Activated CD8-positive, alpha-beta memory T cell treated with anti-CD3 and anti-CD28 coated beads for 1 hour (primary cell): ENCODE measurements at places on chromosomes 12 and 14.

DNA sequence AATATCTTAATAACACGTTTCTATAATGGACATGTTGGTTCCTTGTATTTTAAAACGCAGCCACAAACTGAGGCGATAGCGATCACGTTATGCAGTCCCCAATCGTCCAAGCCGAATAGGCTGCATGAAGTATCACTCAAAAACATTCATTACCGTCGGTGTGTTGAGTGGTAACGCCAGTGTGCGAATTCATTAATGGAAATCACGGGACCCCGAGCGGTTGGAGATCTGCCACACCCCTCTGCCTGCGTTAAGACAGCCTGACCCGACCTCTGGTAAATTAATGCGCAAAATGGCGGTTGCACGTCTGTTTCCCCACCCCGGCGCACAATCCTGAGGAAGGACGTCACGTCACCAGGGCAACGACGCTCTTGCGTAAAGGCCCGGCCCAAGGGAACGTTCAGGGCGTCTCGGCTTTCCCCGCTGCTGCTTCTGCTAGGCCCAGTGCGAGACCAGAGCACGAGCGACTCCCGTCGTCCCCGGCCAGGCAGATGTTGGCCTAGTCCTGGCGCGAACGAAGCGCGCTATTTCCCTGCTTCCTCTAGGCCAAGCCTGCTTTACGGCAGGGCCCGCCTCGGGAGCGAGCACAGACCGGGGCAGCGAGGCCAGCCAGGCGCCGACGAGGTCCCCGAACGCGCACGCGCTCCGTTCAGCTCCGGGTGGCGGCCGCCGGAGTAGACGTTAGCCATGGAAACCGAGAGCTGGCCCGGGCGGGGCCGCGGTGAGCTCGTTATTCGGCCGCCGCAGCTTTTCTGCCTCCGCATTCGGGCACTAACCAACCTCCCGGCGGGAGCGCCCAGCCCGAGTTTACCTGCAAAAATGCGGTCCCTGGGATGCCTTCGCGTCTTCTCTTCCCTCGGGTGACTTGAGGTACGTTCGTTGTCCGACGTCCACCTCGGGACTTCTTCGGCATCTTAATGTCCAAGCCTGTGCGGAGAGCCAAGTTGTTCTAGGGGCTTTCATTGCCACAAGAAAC, at the start of gene PCNX4:
Gene PCNX4, plus strand, starts transcription at position 374 of the 976 bp plus-strand sequence. CDS start 15,716 bp downstream, outside the sequence.
- DNase-seq, result peak; percentile 88

- DNase-seq, result no peak
Measured at GRCh38 chr14:100731846-100732765, 5.4 kb downstream of the DLK1 start.

DNA sequence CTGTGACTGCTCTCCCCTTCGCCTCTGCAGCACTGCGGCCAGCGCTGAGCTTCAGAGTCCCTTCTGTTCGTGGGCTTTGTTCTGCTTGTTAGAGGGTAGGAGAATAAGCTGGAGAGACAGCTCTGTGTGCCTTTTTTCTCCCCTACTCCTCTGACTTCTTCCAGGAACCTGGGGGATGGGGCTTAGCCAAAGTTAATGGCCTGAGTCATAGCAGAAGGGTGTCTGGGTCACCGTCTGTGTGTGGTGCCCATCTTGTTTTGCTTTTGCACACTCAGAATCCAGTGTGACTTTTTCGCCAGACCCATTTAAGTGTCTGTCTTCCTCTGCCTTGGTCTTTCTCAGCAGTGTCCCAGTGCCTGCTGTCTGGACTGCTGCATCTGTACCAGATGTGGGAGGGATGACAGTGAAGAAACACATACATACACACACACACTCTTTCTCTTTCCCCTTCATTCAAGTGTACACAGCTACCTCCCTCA, 3.0 kb downstream of the KIF5A start:
- no peak for DNase-seq

DNA sequence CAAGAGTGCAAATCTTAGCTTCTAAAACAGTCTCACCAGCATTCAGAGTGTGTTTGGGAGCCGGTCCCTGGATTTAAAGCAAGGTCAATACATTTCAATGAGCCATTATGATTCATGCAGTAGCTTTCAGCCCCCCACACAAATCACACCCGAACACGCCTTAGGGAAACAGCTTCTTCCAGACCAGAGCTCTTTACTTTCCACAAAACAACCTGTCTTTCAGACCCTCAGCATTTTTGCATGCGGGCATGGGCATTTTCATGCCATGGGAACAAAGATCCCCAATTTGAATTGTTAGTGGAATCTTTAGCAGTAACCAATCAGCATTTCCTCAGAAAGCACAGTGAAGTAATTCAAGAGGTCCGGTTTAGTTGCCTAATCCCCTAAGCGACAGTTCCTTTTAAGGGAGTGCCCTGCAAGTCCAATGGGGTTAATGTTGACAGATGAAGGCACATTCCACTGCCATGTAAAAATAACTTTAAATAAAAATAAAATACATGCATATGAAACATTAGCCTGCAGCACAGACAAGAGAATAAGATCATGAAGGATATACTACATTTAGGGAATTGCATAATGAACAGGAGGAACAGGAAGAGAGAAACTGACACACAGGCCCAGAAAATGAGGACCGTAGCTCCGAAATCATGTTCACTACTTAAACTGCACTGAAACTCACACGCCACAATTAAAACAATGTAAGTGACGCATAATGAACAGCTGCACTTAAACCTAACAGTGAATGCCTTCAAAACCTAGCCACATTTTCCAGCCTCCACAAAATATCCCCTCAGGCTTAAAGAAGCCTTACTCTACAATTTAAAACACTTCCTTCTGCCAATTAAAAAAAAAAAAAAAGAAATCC, 4.0 kb downstream of the VPS37B start:
- no peak for DNase-seq

DNA sequence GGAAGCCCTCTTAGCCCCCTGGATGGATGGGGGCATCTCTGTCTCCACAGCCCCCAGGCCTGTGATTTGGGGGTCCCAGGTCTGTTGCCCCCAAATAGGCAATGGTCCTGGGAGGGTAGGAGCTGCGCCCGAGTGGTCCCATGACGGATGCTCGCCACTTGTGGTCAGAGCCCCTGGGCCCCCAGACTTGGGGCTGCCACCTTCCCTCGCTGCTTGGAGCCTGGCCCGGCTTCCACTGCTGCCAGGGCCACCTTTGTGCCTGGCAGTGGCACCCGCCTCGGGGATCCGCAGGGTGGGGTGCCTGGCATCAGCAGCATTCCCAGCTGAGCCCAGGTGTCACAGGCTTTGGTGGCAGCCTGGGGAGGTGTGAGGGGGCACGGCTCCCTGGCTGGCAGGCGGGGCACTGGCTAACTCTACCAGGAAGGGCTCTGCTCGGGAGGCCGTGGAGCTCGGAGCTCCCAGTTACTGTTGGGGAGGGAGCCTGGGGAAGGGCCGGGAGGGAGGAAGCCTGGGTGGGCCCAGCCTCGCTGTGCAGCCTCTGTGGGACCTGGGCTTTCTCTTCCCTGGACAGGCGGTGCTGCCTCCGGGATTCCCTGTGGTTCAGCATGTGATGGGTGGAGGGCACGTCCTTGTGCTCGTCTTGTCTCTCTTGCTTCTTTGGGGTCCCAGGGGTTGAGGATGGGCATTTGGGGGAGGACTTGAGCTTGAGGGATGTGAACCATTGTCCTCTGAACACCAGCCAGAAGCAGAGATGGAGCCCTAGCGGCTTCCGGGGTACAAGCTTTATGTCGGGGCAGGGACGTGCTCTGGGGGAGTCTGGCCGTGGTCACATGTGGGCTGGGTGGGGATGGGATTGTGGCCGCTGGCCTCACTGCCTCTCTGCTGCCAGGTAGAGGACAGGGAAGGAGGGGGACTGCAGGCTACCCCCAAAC, 5.4 kb downstream of the KIF26A start:
- no peak for DNase-seq

DNA sequence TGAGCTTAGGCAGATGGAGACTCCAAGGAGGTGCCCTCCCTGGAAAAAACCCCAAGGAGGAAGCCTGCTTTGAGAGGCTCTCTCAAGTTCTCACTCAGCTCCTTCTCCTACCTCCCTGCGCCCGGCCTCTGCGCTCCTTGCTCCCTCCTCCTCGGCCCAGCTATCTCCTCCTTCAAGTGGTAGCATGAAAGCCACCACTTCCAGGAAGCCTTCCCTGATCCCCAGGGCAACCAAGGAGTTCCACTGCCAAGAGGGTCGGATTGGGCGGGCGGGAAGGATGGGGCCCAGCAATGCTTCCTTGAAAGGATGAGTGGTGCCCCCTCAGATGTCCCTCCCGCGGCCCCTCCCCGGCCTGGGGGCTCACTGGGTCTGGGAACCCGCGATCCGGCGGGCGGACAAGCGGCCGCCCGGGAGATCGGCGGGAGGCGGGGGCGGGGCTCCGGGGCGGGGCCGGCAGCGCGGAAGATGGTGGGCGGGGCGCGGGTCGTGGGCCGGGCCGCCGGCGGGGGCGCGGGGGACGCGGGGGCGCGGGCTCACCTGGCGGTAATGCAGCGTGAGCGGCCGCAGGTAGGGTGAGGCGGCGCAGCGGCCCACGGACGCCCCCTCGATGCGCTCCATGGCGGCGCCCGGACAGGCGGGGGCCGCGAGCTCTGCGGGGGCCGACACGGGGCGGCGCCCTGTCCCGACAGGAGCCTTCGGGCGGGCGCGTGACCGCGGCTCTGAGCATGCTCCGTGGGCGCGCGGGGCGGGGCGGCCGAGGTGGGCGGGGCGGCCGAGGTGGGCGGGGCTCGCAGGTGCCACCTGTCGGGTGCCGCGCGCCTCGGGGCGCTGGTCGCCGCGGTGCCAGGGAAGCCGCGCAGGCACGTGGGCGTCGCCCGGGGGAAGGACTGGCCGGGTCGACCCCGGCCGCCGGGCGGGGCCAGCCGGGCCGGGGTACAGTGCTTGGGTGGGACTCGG, at the start of gene NUDT14:
Gene NUDT14, minus strand, starts transcription at position 721 of the 957 bp plus-strand sequence. Its CDS starts 103 bp downstream, at position 618.
- DNase-seq, result peak; percentile 81
